ENCODE measurements at places on chromosomes 2 and 18. TPM values are rescaled to one million over a fixed set of nuclear protein-coding genes. Genes with fewer than 3 reads are reported as not detected.

G6PC2 gene
- under 0.01 TPM for total RNA-seq

DNA sequence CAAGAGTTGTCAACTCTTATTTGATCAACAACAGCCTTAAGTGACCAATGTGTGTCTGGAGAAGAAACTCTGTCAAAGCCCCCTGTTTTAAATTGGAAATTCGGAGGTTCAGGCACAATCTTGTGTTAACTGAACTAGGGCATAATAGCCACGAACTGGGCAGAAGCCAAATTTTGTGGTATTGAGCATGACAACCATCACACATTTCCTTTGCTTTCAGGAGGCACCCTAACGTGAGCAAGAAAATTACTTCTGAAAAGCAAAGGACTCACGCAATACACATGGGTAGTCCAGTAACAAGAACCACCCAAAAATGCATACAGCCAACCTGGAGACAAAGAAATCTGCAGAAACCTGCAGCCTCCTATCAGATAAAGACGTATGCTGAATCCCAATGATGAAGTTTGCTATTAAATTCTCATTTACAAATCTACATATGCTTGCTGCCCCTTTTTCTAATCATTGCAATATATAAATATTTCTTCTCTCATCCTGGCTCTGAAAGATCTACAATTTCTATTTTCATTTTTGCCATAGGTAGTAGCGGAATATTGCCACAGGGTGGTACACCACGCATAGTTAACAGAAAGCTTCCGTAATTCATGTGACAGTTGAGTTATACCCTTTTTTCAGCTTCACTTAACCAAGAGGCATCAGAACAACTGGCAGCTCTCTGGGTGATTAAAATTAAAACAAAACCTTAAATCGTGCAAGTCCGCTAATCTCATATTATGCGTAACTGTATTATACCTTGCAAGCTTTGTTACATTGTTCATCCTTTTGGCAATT lies 495.8 kb downstream of the NRXN1 start:
- DNase-seq = peak; percentile 20

GRCh38 chr18:31241900-31242409 lies 76.0 kb upstream of the DSG1 start:
- no peak for DNase-seq

- no peak for DNase-seq
These were observed 1351.6 kb upstream of the NRXN1 start for GRCh38 chr2:52383541-52383940.

DNA sequence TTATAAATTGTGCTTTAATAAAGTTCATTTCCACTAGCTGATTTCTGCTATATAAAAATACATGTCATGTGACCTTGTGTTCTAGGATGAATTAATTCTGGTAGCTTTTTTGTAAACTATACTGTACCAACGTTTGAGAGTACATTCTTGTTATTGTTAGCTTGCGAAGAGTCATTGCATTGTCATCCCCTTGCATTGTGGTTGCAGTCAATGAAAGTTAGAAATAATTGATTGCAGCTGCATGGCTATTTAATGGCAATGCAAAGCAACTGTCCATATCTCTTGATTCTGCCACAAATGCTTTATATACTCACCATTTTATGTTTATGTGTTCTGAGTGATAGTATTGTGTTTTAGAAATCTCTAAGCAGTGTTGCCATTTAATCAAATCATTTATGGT lies 91.6 kb downstream of the ZNF407 start:
- no peak for DNase-seq

GRCh38 chr2:23293063-23293462 lies 91.9 kb upstream of the KLHL29 start:
- DNase-seq = no peak
